ENCODE measurements at places on chromosomes 3 and 15.

DNA sequence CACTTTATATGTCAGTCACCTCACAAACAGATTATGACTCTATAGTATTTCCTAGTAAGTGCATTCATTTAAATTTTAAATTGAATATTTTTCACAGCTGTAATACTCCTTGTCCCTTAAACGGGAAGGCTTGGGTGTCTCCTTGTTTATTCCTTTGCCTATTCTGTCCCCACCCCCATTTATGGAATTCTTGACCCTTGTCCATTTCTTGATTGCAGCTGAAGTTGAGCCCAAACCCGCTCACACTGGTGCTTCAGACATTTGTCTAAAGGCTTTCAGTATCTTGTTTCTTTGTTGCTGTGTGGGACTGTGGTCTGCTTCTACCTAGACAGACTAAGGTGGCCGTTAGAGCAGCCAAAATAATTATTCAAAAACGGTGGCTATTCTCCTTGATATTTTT, 449.7 kb downstream of the FOXP1 start:
- no peak for DNase-seq

GRCh38 chr3:27345959-27346865, 23.0 kb downstream of the NEK10 start:
- no peak for DNase-seq

DNA sequence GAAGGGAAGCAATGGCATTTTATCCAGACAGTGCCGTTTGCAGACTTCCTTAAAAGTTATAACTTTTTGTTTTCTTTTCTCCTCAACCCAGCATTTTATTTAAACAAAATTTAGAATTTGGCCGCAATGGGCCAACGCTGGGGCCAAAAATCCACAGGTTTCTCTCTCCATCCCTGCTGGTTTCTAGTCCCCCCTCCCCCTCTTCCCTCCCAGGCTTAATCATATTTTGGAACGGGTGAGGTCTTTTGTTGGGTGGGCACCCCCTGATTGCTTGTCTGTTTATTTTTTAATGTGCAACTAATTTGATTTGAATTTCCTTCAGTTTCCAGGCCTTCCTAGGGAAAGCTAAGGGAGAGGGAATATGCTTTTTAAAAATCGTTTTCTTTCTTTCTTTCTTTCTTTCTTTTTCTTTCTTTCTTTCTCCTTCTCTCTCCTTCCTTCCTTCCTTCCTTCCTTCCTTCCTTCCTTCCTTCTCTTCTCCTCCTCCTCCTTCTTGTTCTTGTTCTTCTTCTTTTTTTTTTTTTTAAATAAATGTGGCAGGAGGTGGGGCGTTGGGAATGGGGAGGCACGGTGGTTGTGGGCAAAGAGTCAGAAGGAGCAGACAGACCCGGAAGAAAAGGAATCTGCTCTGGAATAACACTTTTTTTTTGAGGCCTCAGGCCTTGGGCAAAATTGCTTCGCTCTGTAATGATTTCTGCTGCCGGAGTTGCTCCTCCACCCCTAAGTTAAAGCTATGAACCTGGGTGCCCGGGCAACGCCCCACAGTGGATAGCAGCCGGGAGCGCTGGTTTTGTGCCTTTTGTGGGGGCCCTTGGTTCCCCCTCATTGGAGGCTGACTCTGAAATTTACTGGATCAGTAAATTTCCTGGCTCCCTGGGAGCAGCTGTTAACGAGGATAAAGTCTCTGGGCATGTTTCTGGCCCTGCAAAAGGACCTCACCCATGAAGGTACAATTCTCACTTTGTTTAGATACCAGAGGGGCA, 1.9 kb downstream of the FNDC3B start:
- DNase-seq: peak; percentile 63

DNA sequence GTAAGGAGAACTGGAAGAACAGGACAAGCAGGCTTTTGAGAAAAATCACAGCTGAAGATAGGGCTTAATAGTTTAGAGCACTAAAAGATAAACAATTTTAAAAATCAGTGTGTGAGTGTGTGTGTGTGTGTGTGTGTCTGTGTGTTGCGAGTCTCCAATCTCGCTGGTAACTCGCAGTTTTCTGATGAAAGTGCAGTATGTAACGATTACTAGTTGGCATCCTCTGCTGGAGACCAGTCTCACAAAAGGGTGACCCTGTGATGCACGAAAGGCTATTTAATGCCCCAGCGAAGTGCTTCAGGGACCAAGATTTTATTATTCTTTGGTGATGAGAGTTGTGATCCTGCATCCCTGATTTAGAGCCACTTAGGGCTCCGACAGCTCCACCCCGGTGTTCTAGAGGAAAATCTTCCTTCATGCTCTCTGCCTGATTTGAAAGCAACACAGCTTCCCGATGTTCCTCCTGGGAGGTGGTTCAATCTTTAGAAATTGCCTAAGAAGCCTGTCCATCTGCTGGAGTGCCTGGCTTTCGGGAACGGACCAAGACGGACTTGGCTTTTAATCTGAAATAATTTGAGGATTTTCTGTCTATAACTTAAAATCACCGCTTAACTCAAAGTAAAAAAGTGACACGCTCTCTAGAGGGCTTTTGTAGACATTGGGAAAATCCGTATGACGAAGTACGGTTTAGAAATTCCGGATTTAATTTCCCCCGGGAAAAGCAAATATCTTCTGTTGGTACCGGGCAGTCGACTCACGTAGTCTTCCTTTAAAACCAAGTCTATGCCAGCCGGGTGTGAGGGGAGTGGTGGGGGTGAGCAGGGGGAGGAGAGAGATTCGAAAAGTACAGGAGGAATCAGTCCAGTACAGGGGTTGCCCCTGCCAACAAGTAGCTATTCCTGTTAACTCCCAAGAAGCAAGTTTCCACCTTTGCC, 1.1 kb upstream of the ALCAM start:
- DNase-seq: peak; percentile 73

DNA sequence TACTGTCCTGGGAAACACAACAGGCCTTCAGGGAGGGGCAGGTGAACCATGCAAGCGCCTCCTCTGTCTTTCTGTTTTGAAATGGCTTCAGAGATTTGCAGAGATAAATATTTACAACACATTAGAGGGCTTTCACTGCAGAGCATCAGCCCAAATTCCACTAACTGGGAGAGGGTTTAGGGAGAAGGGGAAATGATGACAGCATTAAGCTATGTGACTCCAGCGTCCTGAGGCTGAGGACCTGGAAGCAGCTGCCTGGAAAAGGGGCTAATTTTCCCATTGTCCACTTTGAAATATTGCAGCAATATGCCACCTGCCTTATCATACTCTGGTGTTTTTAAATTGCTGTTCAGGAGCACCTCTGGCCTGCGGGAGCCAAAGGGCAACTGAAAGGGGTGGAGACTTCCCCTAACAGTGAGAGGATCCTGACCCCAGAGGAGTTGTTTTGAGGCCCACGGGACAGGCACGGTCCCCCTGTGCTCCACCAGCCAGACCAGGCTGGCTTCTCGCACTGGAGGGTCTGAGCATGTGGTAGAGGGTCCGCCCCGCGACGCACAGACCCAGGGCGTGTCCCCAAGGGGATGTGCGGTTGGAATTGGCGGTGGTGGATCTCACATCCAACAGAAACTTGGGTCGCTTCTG, 110.6 kb downstream of the XXYLT1 start:
- DNase-seq: peak; percentile 70

GRCh38 chr15:34890424-34890823, 79.1 kb downstream of the AQR start:
- peak; percentile 22 for DNase-seq
